Fibroblast of skin of scalp (primary cell): ENCODE measurements at places on chromosomes 1 and 21.

DNA sequence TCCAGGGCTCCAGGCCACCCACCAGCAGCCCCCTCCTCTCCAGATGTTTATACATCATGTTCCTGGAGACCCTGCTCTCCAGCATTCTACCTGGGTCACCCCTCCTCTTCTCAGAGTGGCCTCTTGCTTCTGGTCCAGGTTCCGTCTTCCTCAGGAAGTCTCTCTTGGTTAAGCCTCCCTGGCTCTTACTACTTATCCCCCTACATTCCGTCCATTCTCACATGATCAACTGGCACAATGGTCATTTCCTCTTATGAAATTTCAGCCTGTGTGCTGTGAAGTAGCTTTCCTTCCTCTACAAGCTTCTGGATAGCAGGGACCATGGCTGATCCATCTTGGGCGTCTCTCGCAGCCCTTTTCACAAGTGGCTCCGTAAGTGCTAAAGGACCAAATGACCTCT, 33.9 kb upstream of the ATP2B4 start:
- DNase-seq = no peak

DNA sequence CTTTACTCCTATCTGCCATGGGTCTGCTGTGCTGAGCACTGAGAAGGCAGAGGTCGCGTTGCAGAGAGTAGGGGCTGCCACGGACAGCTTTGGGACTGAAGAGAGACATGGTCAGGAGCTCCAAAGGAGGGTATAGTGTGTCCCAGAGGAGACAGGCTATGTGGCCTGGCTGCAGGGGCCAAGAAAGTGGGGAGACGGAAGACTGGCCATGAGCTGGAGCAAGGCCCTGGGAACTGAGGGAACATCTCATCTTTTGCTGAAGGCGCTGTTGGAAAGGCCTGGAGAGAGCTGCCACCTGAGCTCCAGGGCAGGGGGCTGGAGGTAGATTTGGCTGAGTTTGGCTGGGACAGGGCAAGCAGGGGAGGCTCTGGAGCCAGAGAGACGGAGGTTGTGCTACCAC, 55.8 kb upstream of the AJAP1 start:
- DNase-seq = no peak

GRCh38 chr1:213371847-213372619, 321.0 kb downstream of the RPS6KC1 start:
- DNase-seq = no peak

DNA sequence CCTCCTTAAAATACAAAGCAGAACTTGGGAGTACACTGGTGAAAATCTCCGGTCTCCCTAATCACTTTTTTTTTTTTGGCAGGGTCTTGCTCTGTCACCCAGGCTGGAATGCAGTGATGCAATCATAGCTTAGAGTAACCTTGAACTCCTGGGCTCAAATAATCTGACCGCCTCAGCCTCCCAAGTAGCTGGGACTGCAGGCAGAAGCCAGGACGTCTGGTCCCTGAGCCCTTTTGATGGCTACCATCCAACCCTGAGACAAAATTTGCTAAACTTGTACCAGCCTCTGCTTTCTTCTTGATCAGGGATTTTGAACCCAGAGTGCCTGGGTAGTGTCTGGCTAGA, 4.1 kb downstream of the L1TD1 start:
- DNase-seq = peak; percentile 9

GRCh38 chr21:42737951-42738590, 84.7 kb downstream of the PDE9A start:
- no peak for DNase-seq

DNA sequence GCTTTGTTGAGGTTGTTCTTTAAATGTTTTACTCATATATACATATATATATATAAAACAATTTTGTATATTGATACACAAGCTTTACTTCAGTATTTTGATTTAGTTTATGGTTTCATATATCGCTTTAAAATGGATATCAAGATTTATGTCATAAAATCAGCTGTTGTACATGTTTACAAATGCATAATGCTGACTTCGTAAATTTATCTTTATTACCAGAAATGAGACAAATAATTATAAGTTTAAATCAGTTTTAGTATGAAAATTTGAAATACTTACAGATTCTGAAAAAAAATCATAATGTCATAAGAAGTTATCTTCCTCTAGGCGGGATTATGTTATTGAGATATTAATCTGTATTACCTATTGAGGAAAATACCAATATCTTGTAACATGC, 6.9 kb downstream of the STXBP3 start:
- no peak for DNase-seq

DNA sequence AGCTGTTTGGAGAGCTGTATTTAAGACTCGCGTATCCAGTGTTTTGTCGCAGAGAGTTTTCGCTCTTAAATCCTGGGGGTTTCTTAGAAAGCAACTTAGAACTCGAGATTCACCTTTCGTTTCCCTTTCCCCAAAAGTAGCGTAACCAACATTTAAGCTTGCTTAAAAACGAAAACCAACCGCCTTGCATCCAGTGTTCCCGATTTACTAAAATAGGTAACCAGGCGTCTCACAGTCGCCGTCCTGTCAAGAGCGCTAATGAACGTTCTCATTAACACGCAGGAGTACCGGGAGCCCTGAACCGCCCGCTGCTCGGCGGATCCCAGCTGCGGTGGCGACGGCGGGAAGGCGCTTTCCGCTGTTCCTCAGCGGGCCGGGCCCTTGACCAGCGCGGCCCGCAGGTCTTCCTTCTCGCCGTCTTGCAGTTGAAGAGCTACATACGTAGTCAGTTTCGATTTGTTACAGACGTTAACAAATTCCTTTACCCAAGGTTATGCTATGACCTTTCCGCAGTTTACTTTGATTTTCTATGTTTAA, 1.9 kb downstream of the OLIG1 start:
- no peak for DNase-seq

GRCh38 chr1:69294171-69294570, 273.6 kb upstream of the LRRC7 start:
- peak; percentile 2 for DNase-seq

GRCh38 chr21:30216041-30216723, at the start of gene CLDN8:
Gene CLDN8 (minus strand): TSS chr21:30216097. CDS start chr21:30215925, 172 bp downstream.
- no peak for DNase-seq

- no peak for DNase-seq
Measured at GRCh38 chr1:157380523-157380922, 171.8 kb downstream of the FCRL5 start.

- no peak for DNase-seq
Measured at GRCh38 chr1:174242856-174243255, 83.5 kb downstream of the RABGAP1L start.

DNA sequence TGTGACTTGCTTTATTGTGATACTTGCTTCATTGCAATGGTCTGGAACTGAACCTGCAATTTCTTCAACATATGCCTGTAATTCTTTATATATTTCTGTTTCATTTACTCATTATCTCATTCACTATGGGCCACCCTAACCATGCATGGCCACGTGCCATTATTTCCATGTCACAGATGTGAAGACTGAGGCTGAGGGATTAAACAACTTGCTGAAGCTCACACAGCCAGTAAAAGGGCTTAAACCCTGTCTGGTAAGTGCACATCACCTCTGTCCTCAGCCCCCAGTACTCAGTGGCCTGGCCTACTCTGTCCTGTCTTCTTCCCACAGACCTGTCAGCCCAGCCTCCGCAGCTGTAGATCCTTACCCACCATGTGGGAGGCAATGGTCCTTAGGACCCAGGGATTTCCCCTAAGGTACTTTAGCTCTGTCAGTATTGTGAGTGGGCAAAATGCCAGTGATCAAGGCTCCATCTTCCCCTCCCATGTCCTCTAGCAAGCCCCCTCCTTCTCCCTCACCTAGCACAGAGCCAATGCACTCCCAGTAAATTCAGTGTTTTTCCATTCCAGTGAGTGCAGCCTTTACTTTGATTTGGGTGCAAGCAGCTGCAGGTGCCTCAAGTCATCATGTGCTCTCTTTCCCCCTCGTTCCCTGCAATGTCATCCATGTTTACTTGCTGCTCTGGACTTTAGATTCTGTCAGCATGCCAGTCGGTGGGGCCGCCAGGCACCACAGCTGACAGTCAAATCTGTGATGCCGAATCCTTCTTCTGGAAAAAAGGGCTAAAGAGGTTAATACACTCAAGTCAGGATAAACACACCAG, 228.2 kb upstream of the PROX1 start:
- DNase-seq = no peak

DNA sequence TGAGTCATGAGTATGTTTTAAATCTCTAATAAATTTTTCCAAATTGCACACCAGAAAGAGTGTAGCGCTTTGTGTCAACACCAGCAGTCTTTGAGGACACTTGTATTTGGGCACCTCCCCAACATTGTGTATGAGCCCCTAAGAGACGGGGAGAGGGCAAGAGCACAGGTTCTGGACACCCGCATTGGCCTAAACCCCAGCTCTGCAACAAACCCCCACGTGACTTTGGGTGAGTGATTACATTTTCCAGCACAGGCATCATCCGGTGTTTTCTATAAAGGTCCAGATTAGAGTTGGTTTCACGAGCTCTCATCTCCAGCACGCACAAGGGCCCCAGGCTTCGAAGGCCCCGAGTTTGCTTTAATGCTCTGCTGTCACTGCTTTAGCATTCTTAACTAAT, 66.3 kb upstream of the SLC45A1 start:
- DNase-seq = no peak

- DNase-seq = peak; percentile 54
Measured at GRCh38 chr1:172325531-172325930, 95.0 kb upstream of the C1orf105 start.

- no peak for DNase-seq
Measured at GRCh38 chr21:20856926-20857325, 141.3 kb upstream of the NCAM2 start.

GRCh38 chr1:227489572-227489971, 73.8 kb upstream of the ZNF678 start:
- DNase-seq = no peak

DNA sequence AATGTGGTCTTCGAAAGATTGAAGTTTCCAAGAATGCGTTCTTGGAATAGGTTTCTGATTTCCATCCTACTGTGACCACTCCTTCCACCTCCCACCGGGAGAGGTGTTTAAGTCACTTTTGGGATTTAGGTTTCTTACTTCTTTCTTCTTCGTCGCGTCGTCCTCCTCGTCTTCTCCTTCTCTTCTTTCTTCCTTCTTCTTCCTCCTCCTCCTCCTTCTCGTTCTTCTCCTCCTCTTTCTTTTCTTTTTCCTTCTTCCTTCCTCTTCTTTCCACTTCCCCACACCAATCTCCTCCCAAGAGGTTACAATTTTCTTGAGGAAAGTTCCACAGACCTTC, 2.1 kb downstream of the CACHD1 start:
- no peak for DNase-seq

GRCh38 chr1:95067568-95067967, 5.2 kb downstream of the ALG14 start:
- no peak for DNase-seq

- no peak for DNase-seq
Measured at GRCh38 chr21:46129846-46130651, 25.3 kb downstream of the FTCD start.

- DNase-seq = no peak
Measured at GRCh38 chr1:65359888-65360287, 50.5 kb downstream of the DNAJC6 start.

DNA sequence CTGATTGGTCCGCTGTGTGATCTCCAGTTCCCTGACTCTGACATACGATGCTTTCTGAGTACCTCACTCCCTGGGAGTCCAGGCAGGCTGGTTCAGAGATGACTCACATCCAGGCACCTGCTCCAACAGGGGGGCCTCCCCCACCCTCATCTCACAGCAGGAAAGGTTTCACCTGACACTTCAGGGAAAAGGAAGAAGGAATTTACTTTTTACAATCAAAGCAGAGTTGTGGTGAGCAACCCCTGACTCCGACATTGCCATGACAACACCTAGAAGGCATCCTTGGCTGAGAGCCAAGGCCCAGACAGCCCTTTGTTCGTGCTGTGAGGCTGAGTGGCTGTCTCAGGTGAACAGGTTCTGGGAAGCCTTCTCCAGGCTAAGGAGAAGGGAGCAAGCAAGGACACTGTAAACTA, 164.6 kb upstream of the GJB5 start:
- no peak for DNase-seq

- DNase-seq = no peak
Measured at GRCh38 chr1:229300099-229300757, 29.3 kb downstream of the RAB4A start.

DNA sequence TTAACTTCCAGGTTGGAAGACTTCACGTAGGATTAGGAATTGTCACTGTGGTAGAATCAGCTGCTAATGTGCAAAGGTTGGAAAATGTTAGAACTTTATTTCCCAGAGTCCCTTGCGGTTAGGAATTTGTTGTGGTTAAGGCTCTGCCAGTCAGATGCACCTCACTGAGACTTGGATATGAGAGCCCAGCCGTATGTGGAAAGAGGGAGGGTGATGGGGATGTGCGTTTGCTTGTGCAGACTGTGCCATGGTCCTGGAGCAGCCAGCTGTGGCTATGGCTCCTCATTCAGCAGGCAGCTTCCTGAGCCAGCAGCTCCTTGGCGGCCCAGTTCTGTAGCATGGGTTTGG, 12.5 kb downstream of the S100A10 start:
- DNase-seq = peak; percentile 48

GRCh38 chr1:52334906-52335528, 31.0 kb downstream of the CC2D1B start:
- no peak for DNase-seq

DNA sequence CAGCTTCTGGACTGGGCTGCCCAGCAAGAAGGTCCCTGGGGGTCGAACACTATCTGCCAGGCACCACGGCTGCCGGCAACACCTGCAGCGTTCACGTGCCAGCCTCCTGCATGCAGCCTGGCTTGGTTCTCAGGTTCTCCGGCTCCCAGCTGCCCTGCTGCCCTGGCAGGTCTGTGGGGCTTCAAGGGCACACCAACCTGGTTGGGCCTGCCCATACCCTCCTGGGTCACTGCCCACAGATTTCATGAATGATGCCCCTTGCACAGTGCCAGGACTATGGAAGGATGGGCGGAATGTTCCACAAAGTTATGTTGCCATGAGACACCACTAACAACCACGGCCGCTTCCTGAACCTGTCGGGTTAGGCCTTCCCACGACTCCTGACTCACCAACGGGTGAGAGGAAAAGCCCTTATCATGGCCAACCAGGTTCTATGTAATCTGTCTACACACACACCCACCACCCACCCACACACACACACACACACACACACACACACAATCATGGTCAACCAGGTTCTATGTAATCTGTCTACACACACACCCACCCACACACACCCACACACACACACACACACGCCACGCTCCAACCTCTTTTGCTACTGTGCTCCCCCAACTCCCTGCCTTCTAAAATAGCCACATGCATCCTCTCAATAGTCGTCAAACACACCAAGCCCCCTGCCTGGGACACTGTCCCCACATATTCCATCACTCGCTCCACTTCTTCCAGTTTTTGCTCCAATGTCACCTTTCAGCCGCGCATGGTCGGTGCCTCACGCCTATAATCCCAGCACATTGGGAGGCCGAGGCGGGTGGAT, 32.2 kb downstream of the HSPG2 start:
- peak; percentile 54 for DNase-seq

GRCh38 chr1:190736971-190737590, 259.4 kb upstream of the BRINP3 start:
- no peak for DNase-seq

DNA sequence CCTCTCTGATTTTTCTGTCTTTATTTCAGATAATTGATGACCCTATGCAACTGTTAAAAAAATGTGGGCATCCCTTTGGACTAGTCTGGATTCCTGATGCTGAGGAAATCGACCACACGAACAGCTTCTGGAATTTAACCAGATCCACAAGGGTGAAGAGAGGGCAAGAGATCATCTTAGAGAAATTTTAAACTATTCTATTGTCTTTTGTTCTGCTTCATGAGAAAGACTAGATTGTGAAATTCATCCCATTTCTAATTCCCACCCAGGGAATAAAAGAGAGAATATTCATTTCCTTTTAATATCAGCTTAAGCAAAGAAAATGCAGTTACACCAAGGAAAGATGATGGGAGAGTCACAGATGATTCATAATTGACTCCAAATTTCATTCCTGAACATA, 71.8 kb downstream of the DUSP10 start:
- DNase-seq = peak; percentile 74
